ENCODE measurements at places on chromosomes 6 and 20.
A peak's percentile ranks its signal among the peaks of the same experiment; 100 is the strongest.

DNA sequence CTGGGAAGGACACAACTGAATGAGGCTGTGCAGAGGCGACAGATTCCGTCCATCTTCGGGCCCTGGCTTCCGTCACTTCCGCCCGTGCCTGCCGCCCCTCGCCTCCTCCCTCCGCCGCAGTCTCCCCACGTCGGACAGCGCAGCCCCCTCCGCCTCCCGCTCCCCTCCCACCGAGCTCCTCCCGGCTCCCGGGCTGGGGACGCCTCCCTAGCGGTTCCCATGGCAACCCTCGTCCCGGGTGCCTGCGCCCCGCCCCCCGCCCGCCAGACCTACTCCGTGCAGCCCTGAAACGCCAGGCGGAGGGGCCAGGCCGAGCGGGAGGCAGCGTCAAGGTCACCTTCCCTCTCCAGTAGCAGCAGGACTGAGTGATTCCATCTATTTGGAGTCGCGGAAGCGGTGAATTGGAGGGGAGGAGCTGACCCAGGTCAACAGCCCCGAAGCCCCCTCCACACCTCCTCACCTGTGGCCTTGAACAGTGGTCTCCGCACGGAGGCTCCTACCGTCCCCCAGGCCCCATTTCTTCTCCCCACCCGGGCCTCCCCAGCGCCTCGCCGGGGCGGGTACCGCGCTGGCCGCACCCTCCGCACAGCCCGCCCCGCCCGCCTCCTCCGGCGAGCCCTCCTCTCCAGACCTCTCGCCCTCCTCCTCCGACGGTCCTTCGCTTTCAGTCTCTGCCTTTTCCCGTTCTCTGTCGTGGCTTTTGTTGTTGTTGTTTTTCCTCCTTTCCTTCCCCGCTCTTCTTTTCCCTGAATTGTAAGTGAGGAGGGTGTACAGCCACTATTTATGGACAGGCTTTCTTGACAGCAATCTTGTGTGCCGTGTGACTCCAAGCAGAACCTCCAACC, 951 bp downstream of the NRSN2 start:
- ATAC-seq: peak; percentile 81

DNA sequence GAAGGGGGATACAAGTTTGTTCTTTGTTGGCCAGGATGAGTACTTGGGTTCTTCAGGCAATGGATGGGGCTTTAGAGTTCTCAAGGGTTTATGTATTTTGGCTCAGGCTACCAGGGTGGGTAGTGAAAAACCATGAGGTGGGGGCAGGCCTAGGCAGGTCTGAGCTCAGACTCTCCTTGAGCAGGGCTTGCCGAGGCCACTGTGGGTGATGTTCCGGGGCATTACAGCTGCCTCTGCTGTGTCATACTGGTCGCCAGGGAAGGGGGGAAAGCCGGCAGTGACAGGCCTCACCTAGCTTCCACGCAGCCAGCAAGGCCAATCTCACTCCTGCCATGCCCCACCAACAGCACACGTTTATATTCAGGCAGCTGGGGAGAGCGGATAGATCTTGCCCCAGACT, 79.6 kb downstream of the BCKDHB start:
- ATAC-seq: no peak

GRCh38 chr6:150813319-150813992, 52.0 kb upstream of the MTHFD1L start:
- peak; percentile 72 for ATAC-seq

GRCh38 chr6:104472021-104472901, 387.5 kb downstream of the HACE1 start:
- no peak for ATAC-seq

GRCh38 chr20:24992487-24993205, at the start of gene APMAP:
Gene APMAP, minus strand, starts transcription at chr20:24992751. Its CDS starts 63 bp downstream, at chr20:24992688.
- ATAC-seq: peak; percentile 96

- no peak for ATAC-seq
Observed at GRCh38 chr6:35087361-35088280, 53.5 kb downstream of the TCP11 start.

- ATAC-seq: no peak
Observed at GRCh38 chr20:10250902-10251301, 32.3 kb downstream of the SNAP25 start.

DNA sequence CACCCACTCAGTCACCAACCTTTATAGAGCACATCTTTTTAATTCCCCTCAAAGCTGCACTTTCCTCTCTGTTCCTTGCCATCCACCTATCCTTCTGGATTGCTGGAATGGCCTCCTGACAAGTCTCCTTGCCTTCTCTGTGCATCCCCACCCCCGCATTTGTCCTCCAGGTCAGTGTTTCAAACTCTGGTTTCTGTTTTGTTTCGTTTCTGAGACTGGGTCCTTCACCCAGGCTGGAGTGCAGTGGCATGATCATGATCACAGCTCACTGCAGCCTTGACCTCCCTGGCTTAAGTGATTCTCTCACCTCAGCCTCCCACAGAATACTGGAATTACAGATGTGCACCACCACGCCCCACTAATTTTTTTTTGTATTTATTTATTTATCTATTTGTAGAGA, 96.2 kb downstream of the PLCB1 start:
- ATAC-seq: no peak

- ATAC-seq: peak; percentile 89
Observed at GRCh38 chr6:158808941-158809678, 10.1 kb downstream of the EZR start.

DNA sequence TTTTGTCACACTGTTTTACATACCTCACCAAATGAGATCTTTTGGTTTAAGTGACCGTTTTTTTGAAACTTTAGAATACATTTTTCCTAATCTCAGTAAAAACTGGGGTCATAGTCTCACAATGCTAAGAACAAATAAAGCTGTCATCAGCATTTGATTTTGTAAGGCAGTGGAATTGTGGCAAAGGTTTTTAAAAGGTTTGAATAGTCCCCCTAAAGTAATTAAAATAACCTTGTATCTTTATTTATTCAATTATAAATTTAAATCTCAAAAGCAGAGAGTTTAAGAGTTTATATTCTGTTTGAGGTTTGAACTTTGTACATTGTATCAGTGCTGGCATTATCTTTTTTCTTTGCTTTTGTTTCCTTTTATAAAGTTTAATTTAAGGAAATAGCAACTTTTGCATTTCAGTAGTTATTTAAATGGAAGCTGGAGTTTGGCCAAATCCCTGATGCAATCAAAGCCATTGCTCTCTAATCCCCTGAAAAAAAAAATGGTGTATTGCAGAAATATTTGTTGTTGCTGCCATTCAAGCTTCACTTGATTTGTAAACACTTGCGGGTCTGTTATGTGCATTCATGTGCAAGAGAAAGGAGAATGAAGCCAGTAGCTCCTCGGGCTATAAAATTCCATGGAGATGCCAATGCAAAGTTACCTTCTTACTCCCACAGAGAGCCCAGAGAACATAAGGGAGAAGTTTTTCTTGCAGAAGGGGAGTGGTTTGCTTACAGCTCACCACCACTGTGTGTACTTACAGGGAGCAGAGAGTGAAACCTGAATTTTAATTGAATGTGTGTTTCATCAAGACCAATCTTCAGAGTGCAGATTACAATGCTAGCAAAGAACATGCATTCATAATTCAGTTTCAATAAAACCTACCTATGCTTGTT, 391.8 kb downstream of the ARHGAP18 start:
- no peak for ATAC-seq

DNA sequence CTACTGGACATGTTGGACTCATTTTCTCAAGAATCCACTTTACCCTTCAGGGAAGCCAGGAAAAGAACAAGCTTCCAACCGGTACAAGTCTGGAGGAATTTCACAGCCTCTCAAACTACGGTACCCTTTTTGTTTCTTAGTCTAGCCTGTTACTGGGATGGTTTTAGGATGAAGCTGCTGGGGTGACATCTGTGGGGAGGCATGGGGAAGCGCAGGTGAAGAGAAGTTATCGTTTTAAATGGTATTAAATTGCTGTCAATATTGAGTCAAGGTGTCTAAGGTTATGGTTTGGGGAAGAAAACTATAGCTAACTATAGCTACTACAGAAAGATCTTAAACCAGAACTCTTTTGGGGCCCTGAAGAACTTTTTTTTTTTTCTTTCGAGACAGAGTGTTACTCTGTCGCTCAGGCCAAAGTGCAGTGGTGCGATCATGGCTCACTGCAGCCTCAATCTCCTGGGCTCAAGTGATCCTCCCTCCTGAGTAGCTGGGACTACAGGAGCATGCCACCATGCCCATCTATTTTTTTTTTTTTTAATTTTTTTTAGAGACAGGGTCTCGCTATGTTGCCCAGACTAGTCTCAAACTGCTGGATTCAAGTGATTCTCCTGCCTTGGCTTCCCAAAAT, 128.7 kb downstream of the RIN2 start:
- no peak for ATAC-seq

DNA sequence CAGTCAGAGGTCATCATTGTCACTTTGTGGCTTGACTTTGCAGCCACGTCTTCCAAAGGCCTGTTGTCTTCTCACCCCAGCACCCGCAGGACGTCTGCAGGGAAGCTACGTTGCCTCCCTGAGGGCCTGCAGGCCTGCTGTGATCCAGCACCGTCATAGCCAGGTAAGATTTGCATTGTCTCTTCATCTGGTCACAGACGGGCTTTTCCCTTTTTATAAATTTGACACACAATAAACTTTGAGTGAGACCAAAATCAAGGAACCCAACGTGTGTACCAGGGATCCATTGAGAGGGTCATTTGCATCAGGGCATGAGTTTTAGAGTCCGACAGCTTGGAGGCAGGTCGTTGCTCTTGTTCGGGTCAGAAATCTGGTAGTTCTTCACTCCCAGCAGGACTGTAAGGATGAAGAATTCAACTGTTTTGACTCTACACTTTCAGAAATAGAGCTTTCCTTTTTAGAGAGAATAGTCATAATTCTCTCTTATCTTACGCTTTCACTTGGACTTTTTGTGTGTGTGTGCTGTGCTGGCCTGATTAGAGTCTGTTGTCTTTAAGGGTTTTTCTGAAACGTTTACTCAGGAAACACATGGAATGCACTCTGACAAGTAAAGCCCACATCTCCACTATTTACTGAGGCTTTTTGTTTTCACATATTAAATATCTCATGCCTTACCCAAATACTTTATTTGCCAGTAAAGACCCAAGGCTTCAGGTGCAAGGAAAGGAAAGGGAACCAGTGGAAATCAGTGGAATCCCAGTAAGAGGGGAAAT, 177.2 kb upstream of the TAB2 start:
- ATAC-seq: peak; percentile 72

DNA sequence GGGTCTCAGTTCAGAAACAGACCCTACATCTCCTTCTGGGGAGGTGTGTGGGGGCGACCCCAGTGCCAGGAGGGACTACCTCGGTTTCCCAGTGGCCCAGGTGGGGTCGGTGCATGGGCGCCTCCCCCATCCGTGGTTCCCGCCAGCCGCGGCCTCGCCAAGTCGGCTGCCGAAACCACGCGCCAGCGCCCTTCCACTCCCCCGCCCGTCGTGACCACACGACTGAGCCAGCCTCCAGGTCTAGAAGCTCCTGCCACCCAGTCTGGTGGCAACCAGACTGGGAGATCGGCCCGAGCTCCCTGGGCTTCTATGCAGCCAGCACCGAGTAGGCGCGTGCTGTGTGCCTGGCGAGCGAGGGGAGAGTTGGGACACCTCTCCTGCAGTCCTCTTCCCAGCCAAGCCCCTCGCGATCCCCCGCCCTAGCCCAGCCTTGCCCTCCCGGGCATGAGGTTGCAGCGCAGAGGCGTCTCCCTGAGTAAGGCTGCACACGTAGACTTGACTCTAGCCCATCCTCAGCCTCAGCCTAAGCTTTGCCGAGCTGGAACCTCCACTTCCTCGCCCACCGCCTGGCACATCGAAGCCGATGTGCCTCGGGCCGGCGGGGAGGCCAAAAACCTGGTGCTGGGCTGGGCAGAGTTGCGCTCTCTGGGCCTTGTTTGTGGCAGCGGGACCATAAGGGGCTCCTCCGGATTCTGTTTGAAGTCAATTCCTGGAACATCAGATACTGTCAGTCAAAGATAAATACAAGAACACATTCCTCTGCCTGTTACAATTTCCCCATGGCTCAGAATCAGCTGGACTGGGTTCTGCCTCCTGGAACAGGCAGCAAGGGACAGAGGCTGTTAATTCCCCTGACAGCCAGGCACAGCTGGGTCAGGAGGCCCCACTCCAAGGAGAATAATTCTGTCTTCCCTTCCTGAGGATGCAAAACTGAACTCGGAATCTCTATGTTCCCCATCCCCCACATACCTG, 1.5 kb upstream of the CPNE5 start:
- peak; percentile 15 for ATAC-seq

GRCh38 chr6:28947831-28948270, 24.1 kb upstream of the TRIM27 start:
- ATAC-seq: no peak

GRCh38 chr6:3276174-3277167, 17.7 kb downstream of the PSMG4 start:
- ATAC-seq: no peak

DNA sequence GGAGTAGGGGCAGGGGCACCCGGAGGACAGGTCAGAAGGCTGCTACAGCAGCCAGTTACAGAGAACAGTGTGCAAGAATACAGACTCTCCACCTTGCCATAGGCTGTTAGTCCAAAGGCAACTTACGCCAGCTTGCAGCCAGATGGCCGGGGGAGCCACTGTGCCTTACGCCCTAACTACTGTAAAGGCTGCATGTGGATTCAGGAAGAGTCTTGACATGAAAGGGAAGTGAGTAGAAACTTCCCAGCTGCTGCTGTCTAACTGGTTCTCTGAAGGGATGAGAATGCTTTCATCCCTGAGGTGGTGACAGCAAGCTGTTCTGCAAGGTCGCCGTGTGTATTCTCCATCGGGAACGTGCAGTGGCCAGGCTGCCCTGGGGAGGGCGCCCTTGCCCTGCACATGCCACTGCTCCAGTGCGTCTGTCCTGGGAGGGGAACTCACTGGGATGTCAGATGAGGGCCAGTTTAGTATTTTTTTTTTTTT, 46.1 kb downstream of the LYRM4 start:
- no peak for ATAC-seq

- no peak for ATAC-seq
Observed at GRCh38 chr20:59824711-59825562, 108.5 kb downstream of the SYCP2 start.

DNA sequence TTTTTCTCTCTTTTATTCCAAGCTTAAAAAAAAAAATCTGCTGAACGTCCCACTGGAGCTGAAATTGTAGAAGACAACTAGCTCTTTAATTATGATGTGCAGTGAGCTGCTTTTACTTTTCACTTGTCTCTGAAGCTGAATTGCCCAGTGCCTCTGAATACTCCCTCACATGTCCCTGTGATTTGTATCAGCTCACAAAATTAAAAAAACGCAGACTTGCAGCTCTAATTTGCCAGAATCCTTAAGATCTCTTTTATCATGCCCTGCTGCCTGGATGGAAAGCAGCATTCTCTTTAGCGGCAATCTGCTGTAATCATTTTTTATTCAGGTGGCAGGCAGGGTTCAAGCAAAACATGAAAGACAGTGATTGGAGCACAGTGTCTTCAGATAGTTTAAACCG, 443.8 kb upstream of the SPTLC3 start:
- no peak for ATAC-seq

Measured in activated CD4-positive, CD25-positive, alpha-beta regulatory T cell treated with anti-CD3 and anti-CD28 coated beads, Interleukin-2, amount 50 U/mL, for 24 hours (primary cell).